ENCODE measurements at places on chromosomes 12 and 14.

- DNase-seq = no peak
Measured at GRCh38 chr12:1792406-1792805, 28.0 kb upstream of the LRTM2 start.

- DNase-seq = no peak
Measured at GRCh38 chr12:84131076-84131475, 781.5 kb downstream of the SLC6A15 start.

GRCh38 chr14:73823339-73823885 is 28.2 kb upstream of the PTGR2 start:
- DNase-seq = no peak

- DNase-seq = no peak
Measured at GRCh38 chr12:111395336-111396187, 10.2 kb upstream of the SH2B3 start.

Data from NAMALWA (cell line).